ENCODE measurements at places on chromosomes 6 and 20.

DNA sequence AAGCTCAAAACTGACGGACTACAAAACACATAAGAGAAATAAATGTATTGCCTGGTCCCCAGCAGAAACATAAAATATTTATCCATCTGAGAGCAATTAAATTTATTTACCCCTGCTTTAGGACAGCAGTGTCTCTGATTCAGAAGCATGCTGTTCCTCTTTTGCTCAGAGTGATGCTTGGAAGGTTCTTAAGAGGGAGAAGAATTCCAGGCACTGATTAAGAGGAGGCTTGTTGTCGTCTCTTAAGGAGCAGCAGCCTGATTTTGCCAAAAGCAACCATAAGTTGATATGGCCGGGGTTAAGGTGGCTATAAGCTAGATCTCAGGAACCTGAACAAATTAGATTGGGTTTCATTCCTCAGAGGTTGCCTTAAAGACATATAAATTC lies 25.8 kb downstream of the CAP2 start:
- no peak for DNase-seq

- no peak for DNase-seq
Observed at GRCh38 chr6:170073846-170074245, 217.0 kb downstream of the DLL1 start.

- DNase-seq = no peak
Observed at GRCh38 chr6:146498309-146498708, 45.3 kb upstream of the RAB32 start.

DNA sequence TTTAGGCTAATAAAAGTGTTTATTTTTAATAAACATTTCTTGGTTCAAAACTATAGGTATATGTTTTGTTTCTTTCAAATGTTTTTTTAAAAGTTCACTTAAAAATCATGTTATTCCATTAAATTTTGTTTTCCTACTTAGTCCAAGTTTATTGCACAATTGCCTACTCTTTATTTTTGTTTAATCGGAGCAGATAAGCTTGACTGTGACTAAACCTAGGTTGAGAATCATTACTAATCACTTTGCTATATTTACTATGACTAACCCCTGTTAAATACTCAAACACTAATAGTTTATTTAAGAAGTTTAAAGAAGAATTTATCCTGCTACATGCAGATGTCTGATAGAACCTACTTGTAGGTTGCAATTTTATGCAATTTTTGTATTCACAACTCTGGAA lies 18.8 kb downstream of the MAP3K4 start:
- no peak for DNase-seq

DNA sequence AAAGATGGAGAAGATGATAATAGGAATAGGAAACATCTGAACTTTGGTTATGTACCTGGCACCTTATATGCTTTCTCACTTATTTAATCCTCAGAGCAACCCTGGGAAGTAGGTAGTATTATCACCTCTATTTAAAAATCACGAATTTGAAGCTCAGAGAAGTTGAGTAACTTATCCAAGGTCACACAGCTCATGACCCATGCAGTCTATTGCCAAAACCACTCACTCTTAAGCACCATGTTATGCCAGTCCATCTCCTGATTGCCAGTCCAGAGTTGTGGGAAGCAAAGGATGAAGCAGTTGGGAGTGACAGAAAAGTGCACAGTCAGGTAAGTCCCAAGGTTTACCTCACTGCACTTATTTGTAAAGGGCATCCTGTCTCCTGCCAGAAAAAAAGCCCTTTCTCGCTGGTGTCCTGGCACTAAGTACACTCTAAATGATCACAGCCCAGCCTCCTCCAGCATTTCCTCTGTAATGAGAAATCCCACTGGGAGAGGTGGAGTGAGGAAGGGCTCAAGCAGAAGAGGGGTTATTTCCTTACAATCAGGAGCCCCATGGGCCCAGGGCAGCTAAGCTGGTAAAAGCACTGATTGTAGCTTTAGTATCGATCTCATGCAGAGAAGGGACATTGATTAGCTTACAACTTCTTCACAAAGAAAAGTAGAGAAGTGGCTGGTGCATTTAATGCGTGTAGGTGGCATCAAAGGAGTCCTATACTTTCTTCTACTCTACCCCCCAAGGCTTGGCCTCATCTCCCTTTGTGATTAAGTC lies 21.3 kb upstream of the SCGN start:
- DNase-seq = no peak

- DNase-seq = no peak
Observed at GRCh38 chr20:50543326-50543725, 33.1 kb downstream of the PTPN1 start.

DNA sequence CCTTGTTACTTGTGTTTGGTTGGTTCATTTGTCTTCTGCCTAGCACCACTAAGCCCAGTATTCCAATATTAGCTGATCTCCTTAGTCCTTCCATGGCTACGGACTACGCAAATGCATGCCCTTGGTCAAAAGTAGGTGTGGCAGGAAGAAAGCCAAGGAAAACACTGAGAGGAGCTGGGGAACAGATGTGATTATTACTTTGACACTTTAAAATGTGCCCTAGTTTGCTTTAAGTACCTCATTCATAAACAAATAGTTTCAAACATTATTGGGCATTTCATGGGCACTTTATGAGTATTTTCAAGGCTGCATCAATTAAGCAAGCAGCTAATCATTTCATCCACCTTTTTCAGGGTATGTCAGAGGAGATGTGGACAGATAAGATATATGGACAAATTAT lies 60.1 kb upstream of the HDDC2 start:
- no peak for DNase-seq

- no peak for DNase-seq
Observed at GRCh38 chr20:991850-992249, 10.3 kb downstream of the RSPO4 start.

GRCh38 chr6:53309059-53309900 lies 39.5 kb downstream of the ELOVL5 start:
- DNase-seq = no peak

GRCh38 chr6:99350573-99350972 lies 1.1 kb upstream of the FAXC start:
- DNase-seq = no peak

DNA sequence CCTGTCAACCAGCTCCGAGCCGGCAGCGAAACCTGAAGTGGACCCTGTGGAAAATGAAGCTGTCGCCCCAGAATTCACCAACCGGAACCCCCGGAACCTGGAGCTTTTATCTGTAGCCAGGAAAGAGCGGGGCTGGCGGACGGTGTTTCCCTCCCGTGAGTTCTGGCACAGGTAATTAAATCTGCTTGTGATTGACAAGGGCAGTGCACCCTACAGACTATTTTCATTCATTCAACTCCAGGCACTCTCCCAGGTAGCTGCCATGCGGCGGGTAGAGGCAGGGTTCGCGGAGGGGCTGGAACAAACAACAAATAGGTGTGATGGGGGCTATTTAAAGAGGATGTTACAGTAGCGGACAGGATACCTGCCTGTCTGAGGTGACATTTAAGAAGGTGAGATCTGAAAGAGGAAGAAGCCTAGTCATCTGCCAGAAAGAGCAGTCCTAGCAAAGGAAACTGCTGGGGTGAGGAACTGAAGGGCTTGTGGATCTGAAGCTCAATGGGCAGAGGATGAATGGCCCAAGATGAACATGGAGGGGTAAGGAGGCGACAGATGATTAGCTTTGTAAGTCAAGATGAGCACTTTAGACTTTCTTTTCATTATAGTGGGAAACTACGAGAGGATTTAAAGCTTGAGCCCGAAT lies 810 bp downstream of the MRPL18 start:
- DNase-seq = no peak

DNA sequence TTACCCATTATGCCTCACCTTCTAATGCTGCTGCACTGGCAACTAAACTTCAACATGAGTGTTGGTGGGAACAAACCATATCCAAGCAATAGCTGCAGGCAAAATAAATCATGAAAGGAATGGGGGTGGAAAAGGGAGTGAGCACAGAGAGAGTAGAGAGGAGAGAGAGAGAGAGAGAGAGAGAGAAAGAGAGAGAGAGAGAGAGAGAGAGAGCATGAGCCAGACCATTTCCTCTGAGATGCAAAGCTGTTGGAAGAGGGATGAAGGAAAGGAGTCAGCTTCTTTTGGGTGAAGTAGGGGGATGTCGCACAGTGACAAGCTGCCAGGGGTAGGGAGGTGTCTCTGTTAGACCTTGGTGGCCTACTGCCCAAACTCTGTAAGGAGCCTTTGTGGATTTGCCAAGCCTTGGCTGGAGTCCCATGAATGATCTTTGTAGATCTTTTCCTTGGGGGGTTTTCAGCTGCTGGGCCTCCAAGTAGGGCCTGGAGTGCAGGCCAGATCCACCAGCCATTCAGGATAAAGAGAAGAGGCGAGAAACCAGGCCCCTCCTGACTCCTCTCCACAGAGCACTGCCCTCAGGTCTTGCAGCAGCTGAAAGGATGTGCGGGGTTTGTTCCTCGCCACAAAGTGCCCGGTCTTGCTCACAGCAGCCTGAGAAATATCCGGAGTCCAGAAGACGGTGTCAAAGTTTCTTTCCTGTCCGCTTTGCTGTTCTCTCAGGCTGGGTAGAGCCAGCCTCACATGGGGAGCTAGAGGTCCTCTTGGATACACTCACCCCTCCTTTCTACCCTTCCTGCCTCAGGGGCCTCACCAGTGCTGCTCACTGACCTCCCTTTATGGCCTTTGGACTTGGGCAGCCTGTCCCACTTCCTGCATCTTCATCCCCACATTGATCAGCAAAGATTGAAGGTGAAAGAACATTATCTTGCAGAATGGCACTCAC lies 17.8 kb downstream of the BTBD3 start:
- no peak for DNase-seq

DNA sequence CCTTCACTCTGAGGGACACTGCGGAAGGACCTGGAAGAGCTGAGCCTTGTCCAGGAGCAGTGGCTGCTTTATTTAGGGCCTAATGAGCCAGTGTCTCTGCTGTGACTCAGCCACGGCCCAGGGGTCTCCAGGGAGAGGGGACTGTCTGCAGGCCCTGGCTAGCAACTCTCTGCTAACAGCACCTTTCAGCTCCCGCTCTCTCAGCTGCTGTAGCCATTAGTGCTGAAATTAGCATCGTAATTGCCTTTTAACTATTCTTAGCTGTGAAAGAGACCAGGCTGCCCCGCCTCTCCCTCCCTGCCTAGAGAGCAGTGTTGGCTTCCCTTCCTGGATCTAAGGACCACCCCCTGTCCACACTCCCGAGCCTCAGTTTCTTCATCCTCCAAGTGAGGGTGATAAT lies 53.1 kb upstream of the SLC32A1 start:
- DNase-seq = no peak

Measured in stimulated activated CD8-positive, alpha-beta memory T cell treated with anti-CD3 and anti-CD28 coated beads, Interleukin-4, amount 100 ng/mL, for 1 hour (primary cell).